A549 treated with Mapracorat at 1 μM for 4 hours (cell line): ENCODE measurements at places on chromosomes 11 and 22. TPM values are rescaled to one million over a fixed set of nuclear protein-coding genes. Genes with fewer than 3 reads are reported as not detected.

The ACR gene
- not detected in 5 replicates for total RNA-seq

The GLB1L3 gene
- 0.07 TPM in 1 of 5 replicates, not detected in the others for total RNA-seq

The PHLDB1 gene
- 8.0 to 8.8 TPM (median 8.5 TPM) in 5 replicates for total RNA-seq

The USP28 gene
- 12.1 to 19.6 TPM (median 16.7 TPM) in 5 replicates for total RNA-seq

The MRPL48 gene
- 43.5 to 51.3 TPM (median 48.0 TPM) in 5 replicates for total RNA-seq

The GNAZ gene
- total RNA-seq: 2.3 to 2.9 TPM (median 2.5 TPM) in 5 replicates

The CCDC157 gene
- total RNA-seq: 2.4 to 3.4 TPM (median 3.2 TPM) in 5 replicates

The C1QTNF5 gene
- not detected in 5 replicates for total RNA-seq

The MS4A18 gene
- not detected in 5 replicates for total RNA-seq

The TUBA8 gene
- 0.26 to 1.2 TPM (median 0.85 TPM) in 5 replicates for total RNA-seq

The LARGE2 gene
- total RNA-seq: 1.6 to 4.3 TPM (median 2.8 TPM) in 5 replicates

The FLRT1 gene
- total RNA-seq: 0.03 to 0.10 TPM (median 0.06 TPM) in 4 of 5 replicates, not detected in the other

The GRAMD1B gene
- total RNA-seq: 22.3 to 32.7 TPM (median 32.0 TPM) in 5 replicates

The BTBD18 gene
- not detected in 5 replicates for total RNA-seq

The TBX10 gene
- total RNA-seq: not detected in 5 replicates

The GNB1L gene
- 12.8 to 18.5 TPM (median 17.3 TPM) in 5 replicates for total RNA-seq

The DDIAS gene
- 13.0 to 18.5 TPM (median 15.2 TPM) in 5 replicates for total RNA-seq

The EXPH5 gene
- total RNA-seq: 0.01 to 0.05 TPM (median 0.03 TPM) in 5 replicates

The OR8D4 gene
- total RNA-seq: not detected in 5 replicates

The MEN1 gene
- total RNA-seq: 26.2 to 40.7 TPM (median 38.5 TPM) in 5 replicates

The NRIP3 gene
- 0.60 to 0.89 TPM (median 0.85 TPM) in 5 replicates for total RNA-seq

The KCNK4 gene
- not detected in 5 replicates for total RNA-seq

The GALNT18 gene
- total RNA-seq: 23.6 to 32.1 TPM (median 26.3 TPM) in 5 replicates

The SHANK2 gene
- total RNA-seq: 5.5 to 8.8 TPM (median 6.9 TPM) in 5 replicates

The SCARF2 gene
- 0.83 to 1.2 TPM (median 0.97 TPM) in 5 replicates for total RNA-seq

The TSSK2 gene
- not detected in 5 replicates for total RNA-seq

The OLFML1 gene
- 0.08 TPM in 1 of 5 replicates, not detected in the others for total RNA-seq

The DMC1 gene
- 1.9 to 6.7 TPM (median 2.9 TPM) in 5 replicates for total RNA-seq

The PGA5 gene
- total RNA-seq: not detected in 5 replicates

The KDELR3 gene
- 17.2 to 20.9 TPM (median 19.8 TPM) in 5 replicates for total RNA-seq

The OR52K2 gene
- total RNA-seq: not detected in 5 replicates

The TMEM25 gene
- total RNA-seq: 0.09 to 0.56 TPM (median 0.38 TPM) in 5 replicates

The CCDC116 gene
- total RNA-seq: 0.06 to 0.13 TPM (median 0.06 TPM) in 3 of 5 replicates, not detected in the others

The APOL3 gene
- not detected in 5 replicates for total RNA-seq

The CPT1B gene
- total RNA-seq: 9.6 to 15.8 TPM (median 12.3 TPM) in 5 replicates

The ZBTB16 gene
- 0.43 to 1.1 TPM (median 0.78 TPM) in 5 replicates for total RNA-seq
